A549 treated with Hydrocortisone at 1 μM for 4 hours (cell line): ENCODE measurements at places on chromosomes 1 and 21. TPM values are rescaled to one million over a fixed set of nuclear protein-coding genes. Genes with fewer than 3 reads are reported as not detected.

The KANK4 gene
- 0.28 to 0.39 TPM (median 0.35 TPM) in 5 replicates for total RNA-seq

The CAMSAP2 gene
- 15.0 to 26.2 TPM (median 18.8 TPM) in 5 replicates for total RNA-seq

The MGST3 gene
- total RNA-seq, result 207 to 214 TPM (median 208 TPM) in 5 replicates

The FAM78B gene
- total RNA-seq, result 0.24 to 0.39 TPM (median 0.34 TPM) in 5 replicates

The PROK1 gene
- not detected in 5 replicates for total RNA-seq

The LHX8 gene
- total RNA-seq, result 0.69 to 1.3 TPM (median 1.3 TPM) in 5 replicates

The SPATA45 gene
- total RNA-seq, result not detected in 5 replicates

The NBPF10 gene
- total RNA-seq, result 0.86 to 1.3 TPM (median 1.1 TPM) in 5 replicates

The TRIM45 gene
- 0.70 to 1.4 TPM (median 1.2 TPM) in 5 replicates for total RNA-seq

The VAV3 gene
- total RNA-seq, result 0.56 to 1.5 TPM (median 0.66 TPM) in 5 replicates

The PPIAL4G gene
- total RNA-seq, result not detected in 5 replicates

The SRGAP2B gene
- 12.7 to 19.3 TPM (median 17.8 TPM) in 5 replicates for total RNA-seq

The HHAT gene
- total RNA-seq, result 1.3 to 1.9 TPM (median 1.6 TPM) in 5 replicates

The AKR1A1 gene
- total RNA-seq, result 73.1 to 81.3 TPM (median 79.9 TPM) in 5 replicates

The EXO1 gene
- 20.0 to 29.8 TPM (median 22.7 TPM) in 5 replicates for total RNA-seq

The GABPB2 gene
- total RNA-seq, result 3.0 to 3.2 TPM (median 3.1 TPM) in 5 replicates

The BMP8B gene
- 3.8 to 5.5 TPM (median 5.0 TPM) in 5 replicates for total RNA-seq

The ST6GALNAC5 gene
- total RNA-seq, result 0.14 to 0.22 TPM (median 0.14 TPM) in 3 of 5 replicates, not detected in the others

The SELENBP1 gene
- total RNA-seq, result 6.1 to 7.8 TPM (median 7.5 TPM) in 5 replicates

The GABPA gene
- total RNA-seq, result 4.9 to 7.2 TPM (median 7.0 TPM) in 5 replicates

The DENND2C gene
- total RNA-seq, result 0.28 to 0.47 TPM (median 0.37 TPM) in 5 replicates

The ASTN1 gene
- not detected in 5 replicates for total RNA-seq

The CDCA8 gene
- 47.0 to 53.1 TPM (median 48.4 TPM) in 5 replicates for total RNA-seq

The LINGO4 gene
- not detected in 5 replicates for total RNA-seq

The CELA3A gene
- total RNA-seq, result not detected in 5 replicates

The TTC24 gene
- total RNA-seq, result not detected in 5 replicates

The CLEC20A gene
- total RNA-seq, result not detected in 5 replicates

The AJAP1 gene
- not detected in 5 replicates for total RNA-seq

The CRYAA gene
- total RNA-seq, result not detected in 5 replicates

The S100A3 gene
- 107 to 126 TPM (median 115 TPM) in 5 replicates for total RNA-seq

The VHLL gene
- not detected in 5 replicates for total RNA-seq

The PKP1 gene
- 0.02 to 0.08 TPM (median 0.03 TPM) in 4 of 5 replicates, not detected in the other for total RNA-seq

The FAM72C gene
- total RNA-seq, result 3.6 to 5.5 TPM (median 4.7 TPM) in 5 replicates

The SIK1 gene
- 9.1 to 29.1 TPM (median 19.5 TPM) in 5 replicates for total RNA-seq

The PDZK1 gene
- total RNA-seq, result 0.59 to 1.2 TPM (median 0.90 TPM) in 5 replicates

The POU3F1 gene
- 0.07 TPM in 1 of 5 replicates, not detected in the others for total RNA-seq

The SPOCD1 gene
- 3.6 to 4.9 TPM (median 3.9 TPM) in 5 replicates for total RNA-seq

The NMNAT2 gene
- 0.35 to 0.71 TPM (median 0.51 TPM) in 5 replicates for total RNA-seq

The C8B gene
- not detected in 5 replicates for total RNA-seq

The ACTL8 gene
- total RNA-seq, result 1.3 to 1.8 TPM (median 1.5 TPM) in 5 replicates

The F13B gene
- 0.05 to 0.08 TPM (median 0.07 TPM) in 5 replicates for total RNA-seq
